Stimulated activated CD8-positive, alpha-beta memory T cell treated with anti-CD3 and anti-CD28 coated beads, Interleukin-15, amount 100 ng/mL, for 4 hours (primary cell): ENCODE measurements at places on chromosomes 3 and 15.

GRCh38 chr3:142027735-142028134, 121.6 kb downstream of the TFDP2 start:
- DNase-seq, result peak; percentile 5

DNA sequence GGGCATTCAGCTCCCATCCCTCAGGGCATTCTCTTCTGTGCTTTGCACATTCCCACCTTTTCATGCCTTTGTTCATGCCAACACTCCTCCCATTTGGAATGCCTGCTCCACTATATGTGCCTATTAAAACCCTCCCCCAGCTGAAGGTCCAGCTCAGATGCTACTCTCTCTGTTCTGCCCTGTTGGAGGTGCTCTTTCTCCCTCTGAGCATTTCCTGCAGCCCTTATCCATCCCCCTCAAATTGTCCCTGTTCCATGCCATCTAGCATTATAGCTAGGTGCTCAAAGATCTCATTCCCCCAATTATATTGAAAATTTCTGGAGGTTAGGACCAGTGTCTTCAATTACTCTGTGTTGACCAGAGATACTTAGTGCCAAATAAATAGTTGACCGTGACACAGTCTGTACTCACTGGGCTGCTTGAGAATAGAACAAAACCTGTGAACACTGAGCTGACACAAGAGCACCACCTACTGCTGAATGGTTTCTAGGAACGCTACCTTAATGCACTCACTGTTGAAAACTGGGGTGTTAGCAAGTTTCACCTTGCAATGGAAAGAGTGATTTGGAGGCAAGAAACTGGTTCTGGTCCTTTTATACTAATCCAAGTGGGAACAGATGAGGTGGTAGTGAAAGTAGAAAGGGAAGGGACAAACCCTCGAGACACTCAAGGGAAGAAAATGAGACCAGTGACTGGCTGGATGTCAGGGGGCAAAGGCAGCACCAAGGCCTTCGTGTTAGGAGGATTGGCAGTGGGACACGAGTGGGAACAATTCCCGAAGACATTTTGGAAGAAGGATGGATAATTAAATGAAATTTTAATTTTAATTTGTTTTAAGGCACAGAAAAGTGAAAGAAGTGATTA, 289.8 kb upstream of the ROPN1 start:
- no peak for DNase-seq

DNA sequence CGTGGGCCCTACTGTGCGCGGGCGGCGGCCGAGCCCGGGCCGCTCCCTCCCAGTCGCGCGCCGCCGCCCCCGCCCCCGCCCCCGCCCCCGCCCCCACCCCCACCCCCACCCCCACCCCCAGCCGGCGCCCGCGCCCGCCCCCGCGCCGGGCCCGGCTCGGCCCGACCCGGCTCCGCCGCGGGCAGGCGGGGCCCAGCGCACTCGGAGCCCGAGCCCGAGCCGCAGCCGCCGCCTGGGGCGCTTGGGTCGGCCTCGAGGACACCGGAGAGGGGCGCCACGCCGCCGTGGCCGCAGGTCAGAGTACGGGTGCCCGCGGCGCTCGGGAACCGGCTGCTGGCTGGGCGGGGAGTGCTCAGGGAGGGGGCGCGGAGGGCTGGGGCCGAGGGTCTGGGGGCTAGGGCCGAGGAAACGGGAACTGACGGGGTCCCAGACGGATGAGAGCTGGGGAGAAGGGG, 1.1 kb upstream of the PPARG start:
- no peak for DNase-seq

GRCh38 chr3:14201940-14202684, 23.5 kb downstream of the LSM3 start:
- DNase-seq, result no peak

GRCh38 chr3:183591881-183592521, 36.5 kb upstream of the KLHL6 start:
- no peak for DNase-seq

GRCh38 chr3:38003371-38003816, 12.8 kb downstream of the VILL start:
- no peak for DNase-seq

GRCh38 chr3:172608575-172608974, 85.3 kb upstream of the TNFSF10 start:
- DNase-seq, result no peak

- no peak for DNase-seq
These were observed 47.1 kb downstream of the TFG start for GRCh38 chr3:100756441-100756840.

GRCh38 chr15:83904107-83905040, 250.5 kb downstream of the ADAMTSL3 start:
- no peak for DNase-seq

GRCh38 chr15:43346305-43346704, 15.9 kb upstream of the LCMT2 start:
- no peak for DNase-seq

DNA sequence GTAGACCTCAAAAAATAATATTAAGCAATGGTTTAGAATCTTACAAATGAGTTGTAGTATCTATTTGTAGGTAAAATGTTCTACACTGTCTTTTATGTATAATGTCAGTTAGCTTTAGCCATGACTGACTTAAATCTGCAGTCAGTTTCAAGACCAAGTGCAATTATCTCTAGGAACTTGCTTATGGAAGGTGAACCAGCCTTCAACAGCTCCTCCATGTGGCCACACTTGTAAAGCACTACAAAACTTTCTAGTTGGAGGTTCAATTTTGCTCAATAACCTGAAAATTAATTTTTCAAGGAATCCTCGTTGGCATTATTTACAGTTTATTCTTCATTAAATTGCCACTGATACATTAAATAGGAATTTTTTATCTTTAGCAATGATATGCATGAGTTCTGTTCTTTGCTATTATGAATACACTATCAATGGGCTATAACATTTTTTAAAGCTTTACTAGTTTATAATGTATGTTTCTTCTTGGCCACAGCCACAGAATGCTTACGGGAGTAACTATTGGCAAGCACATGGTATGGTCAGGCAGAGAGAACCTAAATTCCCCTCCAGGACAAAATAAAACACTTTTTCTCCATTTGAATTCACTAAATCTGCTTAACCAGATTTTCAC, 315.3 kb upstream of the UBE2E2 start:
- DNase-seq, result no peak

GRCh38 chr3:159787794-159788205, 200.8 kb upstream of the IL12A start:
- no peak for DNase-seq

GRCh38 chr3:80519436-80519835, 751.6 kb upstream of the ROBO1 start:
- no peak for DNase-seq

DNA sequence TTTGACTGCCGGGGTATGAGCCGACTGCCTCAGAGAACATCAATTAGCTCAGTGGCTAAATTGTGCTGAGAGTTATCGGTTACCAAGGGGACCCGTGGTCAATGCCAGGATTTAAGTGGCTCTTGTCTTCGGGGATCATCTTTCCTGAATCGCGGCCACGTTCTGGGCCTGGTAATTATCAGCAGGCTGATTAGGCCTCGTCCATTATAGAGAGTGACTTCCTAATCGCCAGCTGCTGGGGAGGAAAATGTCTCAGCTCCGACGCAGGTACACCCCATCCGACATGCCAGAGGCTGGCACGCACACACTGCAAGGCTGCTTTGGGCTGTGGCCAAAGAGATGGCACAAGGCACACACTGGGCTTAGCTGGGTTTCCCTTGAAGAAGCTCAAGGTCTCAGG, 10.6 kb downstream of the TRH start:
- DNase-seq, result no peak

DNA sequence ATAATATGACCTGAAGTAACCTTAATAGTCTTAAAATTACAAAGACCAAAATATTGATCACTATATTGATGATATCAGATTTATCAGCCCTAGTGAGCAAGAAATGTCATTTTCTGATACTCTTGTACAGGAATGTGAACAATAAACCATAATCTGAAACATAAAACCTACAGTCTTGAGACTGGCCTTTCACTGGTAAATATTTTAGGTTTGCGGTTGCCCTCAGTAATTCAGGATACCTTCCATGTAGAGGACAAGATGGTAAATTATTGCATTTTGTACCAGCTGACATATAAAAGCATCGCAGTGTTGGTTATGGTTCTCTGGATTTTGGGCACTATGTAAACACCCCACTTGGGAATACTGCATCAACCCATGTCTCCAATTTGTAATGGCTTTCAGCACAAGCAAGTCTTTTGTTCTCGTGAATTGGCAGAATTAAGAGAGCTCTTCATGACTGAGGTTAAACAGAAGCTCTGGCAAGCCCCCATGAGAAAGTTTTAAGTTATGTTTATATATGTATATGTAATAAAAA, 128.5 kb downstream of the LMLN start:
- DNase-seq, result no peak

DNA sequence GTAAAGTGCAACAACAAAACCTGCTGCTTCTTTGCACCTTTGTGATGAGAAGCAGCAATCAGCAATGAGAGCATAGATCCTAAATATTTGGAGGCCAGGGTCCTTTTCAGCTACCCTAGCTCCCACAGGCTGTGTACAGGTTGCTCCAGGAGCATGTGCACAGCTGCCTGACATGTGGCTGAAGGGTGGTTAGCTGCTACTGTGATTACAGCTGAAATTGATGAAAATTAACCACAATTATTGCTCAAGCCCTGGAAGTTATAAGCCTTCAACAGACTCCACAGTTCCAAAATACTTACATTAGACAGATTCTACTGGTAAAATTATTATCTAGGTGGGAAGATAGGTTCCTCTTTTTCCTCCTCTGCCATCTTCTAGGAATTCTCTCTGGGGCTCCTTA, 28.5 kb downstream of the COMMD2 start:
- no peak for DNase-seq

- DNase-seq, result no peak
These were observed 1632.7 kb downstream of the OTOL1 start for GRCh38 chr3:163129287-163129686.

GRCh38 chr3:10238345-10239183, 9.7 kb upstream of the TATDN2 start:
- DNase-seq, result no peak

- DNase-seq, result no peak
These were observed 101.5 kb upstream of the UBE2E1 start for GRCh38 chr3:23704298-23704697.

DNA sequence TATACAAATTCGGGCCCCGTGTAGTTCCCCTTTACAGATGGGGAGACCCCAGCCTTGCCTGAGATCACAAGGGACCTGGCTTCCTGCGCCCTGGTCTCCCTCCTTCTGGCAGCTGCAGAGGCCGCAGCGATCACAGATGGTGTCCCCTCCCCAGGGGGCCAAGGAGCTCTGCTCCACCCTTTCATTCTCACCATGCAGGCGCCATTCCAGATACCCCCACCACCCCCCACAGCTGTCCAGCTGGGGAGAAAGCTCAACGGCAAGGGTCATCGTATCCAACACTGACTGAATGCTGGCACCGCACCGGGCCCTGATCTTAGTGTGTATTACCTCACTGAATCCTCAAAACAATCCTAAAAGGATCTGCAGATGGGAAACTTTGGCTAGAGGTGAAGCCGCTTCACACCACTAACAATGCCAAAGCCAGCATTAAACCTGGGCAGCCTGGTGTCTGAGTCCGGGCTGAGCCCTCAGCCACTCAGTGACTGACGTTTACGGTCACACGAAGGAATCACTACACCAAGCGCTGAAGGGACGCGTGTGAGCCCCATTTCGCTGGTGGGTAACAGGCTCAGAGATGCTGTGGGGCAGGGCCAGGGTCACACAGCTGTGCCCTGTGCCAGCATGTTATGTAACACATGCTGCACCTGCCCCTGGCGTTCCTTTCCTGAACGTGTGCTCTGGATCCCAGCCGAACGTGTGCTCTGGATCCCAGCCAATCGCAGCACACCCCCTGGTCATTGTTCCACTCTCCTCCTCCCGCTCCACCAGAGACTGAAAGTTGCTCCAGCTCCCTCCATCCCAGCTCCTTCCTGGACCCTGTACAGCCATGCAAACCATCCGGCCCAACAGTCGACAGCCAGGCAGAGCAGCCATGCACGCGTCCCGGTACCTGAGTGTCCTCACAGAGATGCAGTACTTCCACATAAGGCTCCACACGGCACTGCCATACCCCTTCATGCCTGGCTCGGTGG, 51.8 kb downstream of the IQSEC1 start:
- DNase-seq, result no peak

- no peak for DNase-seq
These were observed 267.8 kb upstream of the LRRN1 start for GRCh38 chr3:3531476-3531875.

GRCh38 chr15:56582785-56583184, 117.8 kb upstream of the MNS1 start:
- DNase-seq, result no peak

GRCh38 chr3:45701172-45701867, 12.1 kb downstream of the SACM1L start:
- DNase-seq, result no peak

DNA sequence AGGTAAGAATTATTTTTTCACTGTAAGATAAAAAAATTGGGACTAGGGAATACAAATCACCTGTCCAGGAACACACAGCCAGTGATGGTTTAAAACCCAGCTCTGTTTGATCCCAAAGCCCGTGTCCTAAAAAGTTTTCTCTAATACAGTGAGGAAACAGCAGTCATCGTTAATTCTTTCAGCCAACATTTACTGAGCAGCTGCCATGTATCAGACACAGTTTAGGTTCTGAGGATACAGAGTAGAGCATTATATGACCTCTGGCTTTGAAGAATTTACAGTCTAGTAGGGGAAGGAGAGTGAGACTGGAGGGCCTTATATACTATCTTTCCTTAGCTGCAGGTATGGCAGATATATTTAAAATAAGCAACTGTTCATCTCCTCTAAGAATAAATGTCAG, 82.7 kb downstream of the KCNMB2 start:
- no peak for DNase-seq

DNA sequence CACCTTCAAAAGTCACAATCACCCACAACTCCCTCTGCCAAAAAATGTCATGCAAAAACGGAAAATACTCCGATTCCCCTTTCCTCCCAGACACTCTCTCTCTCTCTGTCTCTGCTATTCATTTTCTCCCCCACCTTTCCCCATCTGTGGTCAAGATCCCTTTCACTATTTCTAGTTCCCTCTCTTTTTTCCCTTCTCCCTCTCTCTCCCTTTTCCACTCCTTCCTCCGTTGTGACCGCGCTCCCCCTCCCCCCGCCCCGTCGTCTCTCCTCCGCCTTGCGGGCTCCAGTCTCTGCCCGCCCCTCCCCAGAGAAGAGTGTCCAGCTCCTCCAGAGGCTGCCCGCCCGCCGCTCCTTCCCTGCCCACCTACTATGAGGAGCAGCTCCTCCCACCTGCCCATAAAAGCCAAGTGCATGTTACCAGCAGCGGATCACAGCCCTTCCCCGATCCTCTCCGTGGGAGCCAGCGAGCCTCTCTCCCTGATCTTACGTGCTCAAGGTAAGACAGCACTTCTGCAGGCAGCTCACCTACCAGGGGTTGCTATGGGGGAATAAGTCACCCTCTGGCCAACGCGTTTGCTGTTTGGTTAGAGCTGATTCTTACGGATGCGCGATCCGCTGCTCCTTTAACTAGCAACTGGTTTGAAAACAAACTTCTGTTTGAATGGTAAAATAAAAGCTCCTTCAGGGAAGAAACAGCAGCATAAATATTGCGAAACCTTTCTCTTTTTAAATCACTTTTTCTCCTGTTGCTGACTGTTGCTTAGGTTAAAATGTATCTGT, at the start of gene COL8A1:
Gene COL8A1 (plus strand): TSS at position 428 of the 782 bp plus-strand sequence. CDS start 152,089 bp downstream, outside the sequence.
- DNase-seq, result no peak
